ENCODE measurements at places on chromosomes 12 and 14.

- no peak for DNase-seq
These were observed 26.7 kb upstream of the RTL1 start for GRCh38 chr14:100930270-100930669.

DNA sequence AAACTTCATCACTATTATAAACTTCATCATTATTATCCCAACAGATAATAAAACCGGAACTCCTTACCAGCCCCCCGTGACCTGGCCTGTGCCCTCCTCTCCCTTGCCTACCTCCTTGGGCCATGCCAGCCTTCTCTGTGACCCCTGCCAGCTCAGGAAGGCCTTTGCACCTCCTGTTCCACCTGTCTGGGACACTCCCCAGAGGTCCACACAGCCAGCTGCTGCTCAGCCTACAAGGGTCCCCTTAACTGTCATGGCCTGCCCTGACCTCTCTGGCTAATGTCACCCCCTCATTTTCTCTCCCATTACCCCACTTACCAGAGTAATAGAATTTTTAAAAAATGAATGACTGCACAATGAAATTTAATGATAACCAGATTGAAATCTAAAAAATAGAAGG, 121.0 kb downstream of the NCOR2 start:
- no peak for DNase-seq

DNA sequence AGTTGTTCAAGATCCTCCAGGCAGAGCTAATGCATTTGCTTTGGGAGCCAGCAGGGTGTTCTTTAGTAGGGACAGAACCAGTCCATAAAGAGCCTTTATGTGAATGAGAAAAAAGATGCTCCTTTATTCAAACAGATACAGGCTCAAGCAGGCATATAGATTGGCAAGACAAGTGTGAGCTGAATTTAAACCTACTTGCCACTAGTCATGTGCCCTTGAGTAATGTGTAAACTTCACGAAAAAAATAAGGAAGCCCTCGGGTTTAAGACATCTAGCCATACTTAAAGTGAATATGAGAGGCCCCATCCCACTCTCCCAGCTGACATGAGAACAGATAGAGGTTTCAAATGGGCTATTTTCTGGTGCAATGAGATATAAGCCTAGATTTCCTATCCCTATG, 43.1 kb upstream of the STRAP start:
- no peak for DNase-seq

DNA sequence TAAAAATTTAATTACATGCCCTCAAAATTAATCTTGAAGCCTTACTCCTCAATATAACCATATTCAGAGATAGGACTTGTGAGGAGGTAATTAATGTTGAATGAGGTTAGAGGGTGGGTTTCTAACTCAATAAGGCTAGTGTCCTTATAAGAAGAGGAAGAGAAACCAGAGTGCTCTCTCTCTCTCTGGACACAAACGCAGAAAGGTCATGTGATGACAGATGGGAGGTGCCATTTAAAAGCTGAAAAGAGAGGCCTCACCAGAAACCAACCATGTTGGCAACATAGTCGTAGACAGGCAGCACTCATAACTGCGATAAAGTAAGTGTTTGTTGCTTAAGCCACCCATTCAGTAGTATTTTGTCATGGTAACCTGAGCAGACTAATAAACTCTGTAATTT, 378.5 kb upstream of the LMO3 start:
- DNase-seq, result no peak

GRCh38 chr12:54443446-54443845, 24.4 kb upstream of the ITGA5 start:
- DNase-seq, result no peak

Measured in non-pigmented ciliary epithelial cell (primary cell).